MM.1S (cell line): ENCODE measurements at places on chromosomes 2 and 18.
A peak's percentile ranks its signal among the peaks of the same experiment; 100 is the strongest.

DNA sequence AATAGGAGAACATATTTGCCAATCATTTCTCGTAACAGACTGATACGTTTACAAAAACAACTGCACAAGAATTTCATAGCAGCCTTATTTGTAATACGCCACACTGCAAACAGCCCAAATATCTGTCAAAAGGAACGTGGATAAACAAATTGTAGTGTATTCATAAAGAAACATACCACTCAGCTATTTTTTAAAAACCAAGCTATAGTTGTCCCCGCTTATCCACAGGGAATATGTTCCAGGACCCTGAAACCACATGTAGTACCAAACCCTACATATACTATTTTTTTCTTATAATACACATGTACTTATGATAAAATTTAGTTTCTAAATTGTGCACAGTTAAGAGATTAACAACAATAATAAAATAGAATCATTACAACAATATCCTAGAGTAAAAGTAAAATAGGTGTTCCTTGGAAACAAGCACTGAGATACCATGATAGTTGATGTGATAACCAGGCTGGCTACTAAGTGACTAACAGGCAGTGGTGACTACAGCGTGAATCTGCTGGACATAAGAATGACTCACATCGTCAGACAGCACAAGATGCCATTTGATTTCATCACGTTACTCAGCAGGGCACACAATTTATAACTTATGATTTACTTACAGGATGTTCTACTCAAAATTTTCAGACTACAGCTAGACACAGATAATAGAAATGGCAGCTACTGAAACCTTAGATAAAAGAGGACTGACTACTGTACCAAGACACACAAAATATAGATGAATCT lies 367.4 kb downstream of the NCKAP5 start:
- H3K27ac ChIP-seq: no peak overlapping the region
- no peaks in the 10 kb centered on the region for H3K27me3 ChIP-seq
- DNase-seq: no peak
- H3K4me1 ChIP-seq: no peaks in the 10 kb centered on the region
- no peaks in the 10 kb centered on the region for H3K36me3 ChIP-seq

- no peak for DNase-seq
- no peak overlapping the region for H3K4me3 ChIP-seq
- H3K36me3 ChIP-seq: no peaks in the 10 kb centered on the region
- no peaks in the 10 kb centered on the region for H3K4me1 ChIP-seq
- no peak overlapping the region for H3K27ac ChIP-seq
Observed at GRCh38 chr2:17621781-17622180, 81.3 kb downstream of the VSNL1 start.

- no peaks in the 10 kb centered on the region for H3K4me1 ChIP-seq
- DNase-seq: no peak
- no peaks in the 10 kb centered on the region for H3K27me3 ChIP-seq
- H3K4me3 ChIP-seq: no peak overlapping the region
Observed at GRCh38 chr2:159256159-159256558, 30.3 kb downstream of the WDSUB1 start.

DNA sequence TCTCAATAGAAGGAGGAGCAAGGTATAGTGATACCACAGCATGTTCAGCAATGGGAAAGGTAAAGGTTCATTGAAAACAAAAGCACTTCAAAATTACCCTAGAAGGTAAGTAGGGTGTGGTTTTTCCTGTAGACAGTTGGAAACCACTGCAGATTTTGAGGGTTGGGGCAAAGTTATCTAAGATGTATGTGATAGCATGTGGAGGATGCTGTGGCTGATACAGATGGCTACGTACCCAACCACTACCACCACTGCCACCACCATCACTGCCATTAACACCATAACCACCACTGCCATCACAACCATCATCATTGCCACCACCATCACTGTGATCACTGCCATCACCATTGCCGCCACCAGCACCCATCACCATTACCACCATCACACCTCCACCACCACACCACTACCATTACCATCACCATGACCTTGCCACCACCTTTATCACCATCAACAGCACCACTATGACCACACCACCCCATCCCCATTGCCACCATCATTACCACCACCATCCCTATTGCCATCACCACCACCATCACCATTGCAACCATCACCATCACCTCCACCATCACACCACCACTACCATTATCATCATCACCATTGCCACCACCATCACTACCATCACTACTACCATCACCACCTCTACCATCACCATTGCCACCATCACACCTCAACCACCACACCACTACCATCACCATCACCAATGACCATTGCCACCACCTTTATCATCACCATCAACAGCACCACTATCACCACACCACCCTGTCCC lies 3.7 kb downstream of the TMSB10 start:
- DNase-seq: peak; percentile 25
- H3K27ac ChIP-seq: no peak overlapping the region
- H3K36me3 ChIP-seq: no peaks in the 10 kb centered on the region
- peaks cover 16% of the 10 kb centered on the region for H3K4me1 ChIP-seq
- H3K4me3 ChIP-seq: no peak overlapping the region

DNA sequence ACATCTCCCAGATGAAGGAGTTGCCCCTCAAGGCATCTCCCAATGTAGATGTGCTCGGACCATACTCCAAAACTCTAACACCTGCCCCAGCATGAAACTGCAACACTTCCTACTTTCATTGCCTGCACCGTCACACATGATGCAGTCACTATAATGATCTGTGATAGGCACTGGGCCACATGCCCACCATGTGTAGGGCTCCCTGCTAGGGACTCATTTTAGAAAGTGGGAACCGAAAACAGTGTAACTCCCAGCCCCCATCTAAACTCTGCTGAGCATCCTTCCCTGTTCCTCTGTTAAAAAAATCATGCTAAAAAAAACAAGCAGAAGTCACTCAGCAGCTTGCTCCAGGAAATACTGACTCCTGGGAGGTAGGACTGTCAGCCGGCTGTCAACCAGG lies 496.1 kb upstream of the RAB6C start:
- H3K4me1 ChIP-seq: no peaks in the 10 kb centered on the region
- DNase-seq: no peak
- no peaks in the 10 kb centered on the region for H3K36me3 ChIP-seq
- H3K27ac ChIP-seq: peak overlapping the region; percentile 19; the same call in 1 of the 2 replicates
- H3K27me3 ChIP-seq: no peaks in the 10 kb centered on the region

DNA sequence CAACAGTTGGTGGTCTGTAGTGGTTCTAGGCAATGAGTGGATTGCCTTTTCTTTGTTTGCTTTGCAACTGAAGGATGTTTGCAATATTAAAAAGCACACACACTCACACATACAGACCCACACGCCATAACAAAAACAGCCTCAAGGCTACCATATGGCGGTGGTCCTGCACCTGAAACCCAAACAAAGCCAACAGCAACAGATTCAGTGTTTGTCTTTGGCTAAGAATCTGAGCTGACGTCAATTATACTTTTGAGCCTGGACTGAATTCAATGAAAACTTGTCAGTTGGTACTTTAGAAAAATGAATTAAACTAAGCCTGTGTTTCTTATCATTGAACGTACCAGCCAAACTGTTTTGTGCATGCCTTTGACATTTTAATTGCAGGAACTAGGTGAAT lies 65.0 kb upstream of the NYAP2 start:
- H3K36me3 ChIP-seq: no peaks in the 10 kb centered on the region
- no peak overlapping the region for H3K4me3 ChIP-seq
- H3K4me1 ChIP-seq: no peaks in the 10 kb centered on the region
- DNase-seq: no peak

DNA sequence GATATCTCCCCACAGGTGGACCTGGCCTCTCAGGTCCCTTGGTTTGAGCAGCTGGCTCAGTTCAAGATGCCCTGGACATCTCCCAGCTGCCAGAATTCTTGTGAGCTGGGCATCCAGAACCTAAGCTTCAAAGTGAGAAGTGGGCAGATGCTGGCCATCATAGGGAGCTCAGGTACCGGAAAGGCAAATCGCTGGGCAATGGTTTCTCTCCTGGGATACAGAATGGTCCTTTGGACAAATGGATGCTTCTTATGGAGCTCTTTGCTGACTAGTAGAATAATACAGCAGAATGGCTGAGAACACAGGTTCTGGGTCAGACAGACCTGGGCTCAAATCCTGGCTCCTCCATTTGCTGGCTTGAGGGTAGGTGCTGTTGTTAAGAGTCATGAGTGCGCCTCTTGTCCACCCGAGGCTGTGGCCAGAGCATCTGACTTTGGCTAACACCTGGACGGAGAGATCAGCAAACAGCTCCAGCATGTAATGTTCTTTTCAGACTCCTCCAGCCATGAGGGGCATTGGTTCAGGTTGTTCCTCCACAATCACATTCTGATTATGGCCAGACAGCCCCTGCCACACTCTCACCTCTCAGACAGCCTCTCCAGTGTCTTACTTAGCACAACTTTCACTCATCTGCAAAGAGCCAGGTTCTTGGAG lies 7.5 kb downstream of the ABCG8 start:
- no peaks in the 10 kb centered on the region for H3K36me3 ChIP-seq
- H3K4me3 ChIP-seq: no peak overlapping the region
- DNase-seq: no peak
- no peaks in the 10 kb centered on the region for H3K4me1 ChIP-seq
- no peak overlapping the region for H3K27ac ChIP-seq

DNA sequence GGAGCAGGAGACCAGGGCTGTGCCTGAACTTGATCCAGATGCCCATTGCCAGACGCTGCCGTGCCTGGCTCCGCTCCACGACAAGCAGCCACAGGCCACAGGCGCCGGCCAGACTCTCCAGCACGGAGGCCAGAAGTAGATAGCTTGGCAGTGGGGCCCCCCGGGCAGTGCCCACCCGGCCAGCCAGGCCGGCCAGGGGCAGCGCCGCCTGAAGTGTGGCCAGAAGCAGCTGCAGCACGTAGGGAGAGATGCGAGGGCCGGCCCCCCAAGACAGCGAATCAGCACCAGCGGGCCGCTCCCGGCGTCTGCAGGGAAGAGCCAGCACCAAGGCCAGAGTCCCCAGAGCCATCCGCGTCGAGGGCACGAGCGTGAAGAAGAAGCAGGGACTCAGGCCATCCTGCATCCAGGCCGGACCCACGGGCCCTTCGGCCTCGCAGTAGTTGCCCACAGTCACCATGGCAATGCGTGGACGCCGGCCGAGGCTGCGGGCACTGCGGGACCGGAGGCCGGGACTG lies 484 bp downstream of the ABCB6 start:
- H3K27ac ChIP-seq: peak overlapping the region; percentile 59; the same call in 1 of the 2 replicates
- peak overlapping the region; percentile 76 for H3K4me3 ChIP-seq
- no peaks in the 10 kb centered on the region for H3K36me3 ChIP-seq

DNA sequence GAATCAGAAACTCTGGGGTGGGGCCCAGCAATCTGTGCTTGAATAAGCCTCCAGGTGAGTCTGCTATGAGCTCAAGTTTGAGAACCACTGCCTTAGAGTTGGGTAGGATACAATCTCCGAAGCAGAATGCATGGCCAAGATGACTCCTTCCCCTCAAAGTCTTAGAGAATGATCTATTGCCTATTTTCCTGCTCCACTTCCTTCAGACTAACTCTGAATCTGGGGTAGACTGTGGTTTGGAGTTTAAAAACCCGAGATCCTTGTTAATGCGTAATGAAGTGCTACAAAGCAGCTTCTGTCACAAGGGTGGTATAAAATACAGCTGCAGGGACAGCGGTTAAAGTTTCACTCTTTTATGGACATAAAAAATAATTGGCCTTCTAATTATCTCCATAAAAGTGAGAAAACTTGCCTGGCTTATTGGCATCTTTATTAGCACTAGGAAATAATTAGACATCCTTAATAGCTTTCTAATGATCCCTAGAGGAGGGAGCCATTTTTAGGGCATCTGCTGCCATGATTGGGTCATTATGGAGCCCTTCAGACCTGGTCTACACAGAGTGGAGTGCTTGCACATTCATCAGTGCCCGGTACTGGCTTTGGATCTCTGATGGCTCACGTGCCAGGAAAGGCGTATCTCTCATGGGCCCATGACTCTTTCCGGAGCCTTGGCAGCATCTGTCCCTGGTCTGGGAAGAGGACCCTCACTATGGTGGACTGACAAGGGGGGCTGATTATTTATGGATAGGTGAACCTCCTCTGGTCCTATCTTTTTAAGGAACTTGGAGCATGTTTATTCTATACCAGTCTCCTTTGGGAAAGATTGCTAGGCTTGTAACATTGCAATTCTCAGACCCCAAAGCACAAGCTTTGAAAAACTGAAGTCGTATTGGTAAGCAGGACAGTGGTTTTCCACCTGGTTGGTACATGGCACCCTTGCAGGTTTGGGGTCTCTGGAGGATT lies 28.2 kb downstream of the SIX2 start:
- H3K4me3 ChIP-seq: no peak overlapping the region
- H3K36me3 ChIP-seq: no peaks in the 10 kb centered on the region
- no peaks in the 10 kb centered on the region for H3K4me1 ChIP-seq

GRCh38 chr2:219001100-219001576 lies 7.9 kb upstream of the CRYBA2 start:
- H3K4me1 ChIP-seq: peaks cover 8% of the 10 kb centered on the region
- H3K4me3 ChIP-seq: peak overlapping the region; percentile 68; the same call in 1 of the 2 replicates
- H3K36me3 ChIP-seq: no peaks in the 10 kb centered on the region
- no peak overlapping the region for H3K27ac ChIP-seq
- H3K27me3 ChIP-seq: peaks cover 95% of the 10 kb centered on the region
- DNase-seq: no peak

- H3K36me3 ChIP-seq: no peaks in the 10 kb centered on the region
- H3K4me3 ChIP-seq: no peak overlapping the region
- no peak overlapping the region for H3K27ac ChIP-seq
Observed at GRCh38 chr2:56208380-56208779, 24.6 kb downstream of the CCDC85A start.

DNA sequence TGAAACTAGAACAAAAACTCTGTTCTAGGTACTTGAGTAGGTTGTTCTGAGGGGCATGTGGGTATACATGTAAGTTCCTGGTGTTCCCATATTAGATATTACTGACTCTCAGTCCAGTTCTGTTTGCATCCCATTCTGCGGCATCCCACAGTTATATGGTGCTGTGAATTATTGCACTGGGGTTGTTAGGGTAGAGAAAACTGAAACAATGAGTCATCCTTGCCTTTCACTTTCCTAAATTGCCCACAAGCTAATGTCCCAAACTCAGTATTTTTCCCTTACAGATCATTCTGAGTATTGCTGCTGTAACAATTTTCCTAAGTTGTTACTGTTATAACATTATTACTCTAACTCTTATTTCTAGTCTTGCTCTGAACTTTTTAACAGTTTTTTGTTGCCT lies 3.0 kb downstream of the WDR75 start:
- peaks cover 33% of the 10 kb centered on the region for H3K4me1 ChIP-seq
- no peaks in the 10 kb centered on the region for H3K27me3 ChIP-seq
- H3K27ac ChIP-seq: no peak overlapping the region
- H3K4me3 ChIP-seq: no peak overlapping the region
- DNase-seq: no peak

GRCh38 chr2:141440072-141440635 lies 690.7 kb downstream of the LRP1B start:
- no peaks in the 10 kb centered on the region for H3K36me3 ChIP-seq
- H3K27me3 ChIP-seq: no peaks in the 10 kb centered on the region
- H3K27ac ChIP-seq: no peak overlapping the region

GRCh38 chr2:224077773-224078507 lies 38.9 kb upstream of the SERPINE2 start:
- no peaks in the 10 kb centered on the region for H3K4me1 ChIP-seq
- H3K36me3 ChIP-seq: no peaks in the 10 kb centered on the region
- H3K4me3 ChIP-seq: no peak overlapping the region
- DNase-seq: no peak
- H3K27ac ChIP-seq: no peak overlapping the region
- no peaks in the 10 kb centered on the region for H3K27me3 ChIP-seq
